Activated CD4-positive, alpha-beta T cell treated with anti-CD3 and anti-CD28 coated beads, Interleukin-2, amount 10 ng/mL, durations not matched to agents 24 days and 14 days (primary cell): ENCODE measurements at places on chromosomes 12 and 14. TPM values are rescaled to one million over a fixed set of nuclear protein-coding genes. Genes with fewer than 3 reads are reported as not detected.

NELL2 gene
- 20.0 and 27.5 TPM in 2 replicates for total RNA-seq

PIWIL1 gene
- not detected in 2 replicates for total RNA-seq

SMARCC2 gene
- total RNA-seq = 127 and 130 TPM in 2 replicates

KRT7 gene
- total RNA-seq = 12.3 and 15.8 TPM in 2 replicates

AKAP5 gene
- 0.90 and 0.98 TPM in 2 replicates for total RNA-seq

TROAP gene
- 49.9 and 51.6 TPM in 2 replicates for total RNA-seq

TGM1 gene
- total RNA-seq = 5.1 and 6.2 TPM in 2 replicates

ZC3H14 gene
- total RNA-seq = 59.2 and 64.7 TPM in 2 replicates

CMKLR1 gene
- not detected in 2 replicates for total RNA-seq

TSPAN11 gene
- not detected in 2 replicates for total RNA-seq

ST8SIA1 gene
- 0.21 and 0.28 TPM in 2 replicates for total RNA-seq

ETNK1 gene
- total RNA-seq = 94.5 and 102 TPM in 2 replicates

CCDC92 gene
- total RNA-seq = 7.3 and 7.5 TPM in 2 replicates

ZFP36L1 gene
- total RNA-seq = 106 TPM in 2 replicates

OTUB2 gene
- total RNA-seq = 1.3 and 1.7 TPM in 2 replicates

SLC17A8 gene
- not detected in 2 replicates for total RNA-seq

PTCSC3 gene
- total RNA-seq = not detected in 2 replicates

NPFF gene
- total RNA-seq = 0.57 TPM in 1 of 2 replicates, not detected in the other

LRIG3 gene
- not detected in 2 replicates for total RNA-seq

SERPINA12 gene
- not detected in 2 replicates for total RNA-seq

KCNK10 gene
- not detected in 2 replicates for total RNA-seq

INHBC gene
- 0.12 TPM in 1 of 2 replicates, not detected in the other for total RNA-seq

HOXC9 gene
- not detected in 2 replicates for total RNA-seq

TAS2R42 gene
- total RNA-seq = not detected in 2 replicates

COA8 gene
- total RNA-seq = 38.4 and 41.2 TPM in 2 replicates

GLIPR1 gene
- 4.3 and 5.3 TPM in 2 replicates for total RNA-seq

PTPRO gene
- total RNA-seq = 0.69 and 1.6 TPM in 2 replicates

RNASE3 gene
- not detected in 2 replicates for total RNA-seq

SLC5A8 gene
- total RNA-seq = not detected in 2 replicates

VPS33A gene
- 25.9 and 28.4 TPM in 2 replicates for total RNA-seq

TFCP2 gene
- 43.1 and 46.3 TPM in 2 replicates for total RNA-seq

TDRD9 gene
- 0.12 and 0.19 TPM in 2 replicates for total RNA-seq

TMCC3 gene
- total RNA-seq = 0.02 TPM in 1 of 2 replicates, not detected in the other

SERPINA9 gene
- not detected in 2 replicates for total RNA-seq

GLI1 gene
- 0.96 and 1.2 TPM in 2 replicates for total RNA-seq

IL26 gene
- 6.9 and 7.7 TPM in 2 replicates for total RNA-seq

TRIM9 gene
- 0.47 and 0.52 TPM in 2 replicates for total RNA-seq

KRT6C gene
- total RNA-seq = not detected in 2 replicates

KRT73 gene
- total RNA-seq = 0.09 TPM in 1 of 2 replicates, not detected in the other

CIPC gene
- 12.7 and 14.0 TPM in 2 replicates for total RNA-seq

TM9SF1 gene
- 35.1 and 36.4 TPM in 2 replicates for total RNA-seq

IGFBP6 gene
- not detected in 2 replicates for total RNA-seq

EML5 gene
- total RNA-seq = 0.66 and 0.82 TPM in 2 replicates

SOAT2 gene
- not detected in 2 replicates for total RNA-seq

SLC35E3 gene
- total RNA-seq = 3.8 and 4.2 TPM in 2 replicates

ACVRL1 gene
- not detected in 2 replicates for total RNA-seq

AQP2 gene
- not detected in 2 replicates for total RNA-seq
